ENCODE measurements at places on chromosomes 12 and 14. TPM values are rescaled to one million over a fixed set of nuclear protein-coding genes. Genes with fewer than 3 reads are reported as not detected.

TBX5 gene
- total RNA-seq = not detected

DRAM1 gene
- total RNA-seq = 4.8 TPM

KRT80 gene
- total RNA-seq = 2.1 TPM

ARHGDIB gene
- 175 TPM for total RNA-seq

PRKAG1 gene
- 81.3 TPM for total RNA-seq

FOXA1 gene
- total RNA-seq = not detected

IL22 gene
- total RNA-seq = not detected

PIANP gene
- total RNA-seq = 1.5 TPM

NFATC4 gene
- 10.6 TPM for total RNA-seq

EML1 gene
- total RNA-seq = 3.3 TPM

KCNC2 gene
- total RNA-seq = not detected

DDX55 gene
- 24.9 TPM for total RNA-seq

PRH2 gene
- not detected for total RNA-seq

FUT8 gene
- 69.1 TPM for total RNA-seq

TXNDC16 gene
- total RNA-seq = 2.8 TPM

SH2B3 gene
- total RNA-seq = 99.7 TPM

TMEM229B gene
- total RNA-seq = 3.7 TPM

ANO2 gene
- total RNA-seq = 2.1 TPM

KCNK10 gene
- not detected for total RNA-seq

FOXN3 gene
- total RNA-seq = 7.0 TPM

EIF2B2 gene
- 50.3 TPM for total RNA-seq

PRR4 gene
- 1.3 TPM for total RNA-seq

SPTB gene
- total RNA-seq = 1.2 TPM

KERA gene
- not detected for total RNA-seq

NXPH4 gene
- total RNA-seq = 1.7 TPM

TMPO gene
- total RNA-seq = 163 TPM

GUCY2C gene
- total RNA-seq = not detected

KLRD1 gene
- not detected for total RNA-seq

LUM gene
- 102 TPM for total RNA-seq

GOLT1B gene
- 77.0 TPM for total RNA-seq

DLGAP5 gene
- total RNA-seq = 109 TPM

AMIGO2 gene
- total RNA-seq = 22.9 TPM

ERGIC2 gene
- total RNA-seq = 109 TPM

RNASE3 gene
- not detected for total RNA-seq

COQ10A gene
- total RNA-seq = 7.6 TPM

MAP3K9 gene
- total RNA-seq = 1.1 TPM

RNASE13 gene
- total RNA-seq = not detected

SLC5A8 gene
- not detected for total RNA-seq

SLC10A1 gene
- not detected for total RNA-seq

KCNH3 gene
- total RNA-seq = 0.24 TPM

METTL3 gene
- 48.9 TPM for total RNA-seq

NUAK1 gene
- total RNA-seq = 6.9 TPM

TEX22 gene
- total RNA-seq = not detected

RIN3 gene
- 3.8 TPM for total RNA-seq

LGR5 gene
- total RNA-seq = not detected

MARK3 gene
- 45.9 TPM for total RNA-seq

GZMH gene
- not detected for total RNA-seq

TRAF3 gene
- total RNA-seq = 16.3 TPM

GDF11 gene
- total RNA-seq = 1.6 TPM

RND1 gene
- total RNA-seq = not detected

TUNAR gene
- total RNA-seq = not detected

TMPRSS12 gene
- total RNA-seq = not detected

DCN gene
- 10.3 TPM for total RNA-seq

OR4K15 gene
- not detected for total RNA-seq

P2RX2 gene
- not detected for total RNA-seq

TSHR gene
- total RNA-seq = not detected
